ENCODE measurements at places on chromosomes 4 and X.

DNA sequence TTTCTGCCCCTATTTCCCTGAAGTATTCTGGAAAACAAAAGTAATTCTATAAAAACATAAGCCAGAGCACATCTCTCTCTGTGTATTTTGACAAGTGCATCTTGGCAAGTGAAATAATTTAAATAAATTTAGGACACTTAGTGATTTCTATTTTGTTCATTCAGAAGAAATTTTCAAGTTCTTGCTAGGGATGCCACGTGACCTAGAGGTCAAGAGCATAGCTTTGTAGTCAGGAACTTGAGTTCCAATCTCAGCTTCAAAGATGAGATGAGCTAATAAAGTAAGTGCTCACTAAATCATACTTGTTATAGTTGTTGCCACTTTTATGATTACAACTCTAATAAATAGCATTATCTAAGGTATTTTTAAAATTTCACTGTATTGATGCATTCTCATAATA is 13.8 kb downstream of the KDR start:
- DNase-seq = no peak

GRCh38 chr4:91171217-91171616 is 1044.0 kb downstream of the CCSER1 start:
- no peak for DNase-seq

DNA sequence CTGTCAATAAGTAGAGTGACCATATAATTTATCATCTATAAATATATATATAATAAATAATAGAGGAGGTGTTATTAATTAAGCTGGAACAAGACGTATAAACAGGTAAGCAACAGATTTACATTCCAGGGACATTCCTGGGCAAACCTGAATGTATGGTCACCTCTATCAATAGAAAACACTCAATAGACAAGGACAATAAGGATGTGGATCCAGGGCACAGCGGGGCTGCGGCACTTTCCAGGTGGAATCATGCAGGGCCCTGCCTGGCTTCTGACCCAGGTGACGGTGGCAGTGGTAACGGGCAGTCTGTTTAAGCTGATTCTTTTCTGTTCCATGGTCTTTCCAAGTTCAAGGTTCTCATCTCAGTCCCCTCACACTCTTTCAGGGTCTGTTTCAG is 22.5 kb downstream of the ENPEP start:
- no peak for DNase-seq

DNA sequence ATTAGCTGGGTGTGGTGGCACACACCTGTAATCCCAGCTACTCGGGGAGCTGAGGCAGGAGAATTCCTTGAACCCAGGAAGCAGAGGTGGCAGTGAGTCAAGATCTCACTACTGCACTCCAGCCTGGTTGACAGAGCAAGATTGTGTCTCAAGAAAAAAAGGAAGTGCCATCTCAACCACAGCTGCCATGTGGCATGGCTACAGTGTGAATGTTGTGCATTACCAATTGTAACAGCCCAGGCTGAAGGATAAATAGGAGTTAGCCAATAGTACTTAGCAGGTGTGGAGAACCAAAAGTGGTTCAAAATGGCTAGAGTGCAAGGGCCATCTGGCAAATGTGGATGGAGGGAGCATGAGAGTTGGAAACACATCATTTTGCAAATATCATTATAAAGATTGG is 28.9 kb downstream of the SLC25A5 start:
- no peak for DNase-seq

GRCh38 chrX:123236859-123237258 is 52.8 kb downstream of the GRIA3 start:
- no peak for DNase-seq

- peak; percentile 8 for DNase-seq
Measured at GRCh38 chr4:144288011-144288903, 147.7 kb upstream of the GYPA start.

GRCh38 chr4:114085611-114086345 is 106.3 kb upstream of the ARSJ start:
- DNase-seq = no peak

GRCh38 chrX:40176351-40177116 is 78.8 kb upstream of the BCOR start:
- no peak for DNase-seq

- no peak for DNase-seq
Measured at GRCh38 chr4:79454656-79455055, 46.6 kb upstream of the GK2 start.

DNA sequence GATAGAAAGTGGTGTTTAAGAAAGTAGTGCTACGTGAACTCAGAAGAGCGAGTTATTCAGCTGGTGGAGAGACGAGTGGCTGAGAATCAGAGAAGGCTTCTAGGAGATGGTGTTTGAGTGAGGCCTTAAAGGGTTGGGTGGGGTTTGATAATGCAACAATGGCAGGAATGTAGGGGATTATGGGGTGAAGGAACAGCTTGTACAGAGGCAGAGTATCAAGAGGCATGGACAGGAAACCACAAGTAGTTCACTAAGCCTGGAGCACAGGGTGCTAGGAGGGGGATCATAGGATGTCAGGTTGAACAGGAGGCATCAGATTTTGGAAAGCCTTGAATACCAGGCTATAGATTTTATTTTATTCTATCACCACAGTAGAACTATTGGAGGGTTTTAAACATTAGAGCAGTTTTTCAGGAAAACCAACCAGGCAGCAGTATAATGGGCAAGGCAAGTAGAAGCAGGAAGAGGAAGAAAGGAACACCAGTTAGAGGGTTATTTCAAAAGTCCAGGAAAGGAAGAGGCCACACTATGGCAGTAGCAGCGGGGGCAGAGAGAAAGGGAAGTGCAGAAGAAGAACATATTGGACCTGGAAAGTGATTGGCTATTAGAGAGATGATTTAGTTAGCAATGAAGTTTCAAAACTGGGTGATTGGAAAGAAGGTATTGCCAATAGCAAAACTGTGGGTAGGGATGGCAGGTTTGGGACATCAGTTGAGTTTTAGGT is 99.2 kb downstream of the DOCK11 start:
- DNase-seq = no peak

DNA sequence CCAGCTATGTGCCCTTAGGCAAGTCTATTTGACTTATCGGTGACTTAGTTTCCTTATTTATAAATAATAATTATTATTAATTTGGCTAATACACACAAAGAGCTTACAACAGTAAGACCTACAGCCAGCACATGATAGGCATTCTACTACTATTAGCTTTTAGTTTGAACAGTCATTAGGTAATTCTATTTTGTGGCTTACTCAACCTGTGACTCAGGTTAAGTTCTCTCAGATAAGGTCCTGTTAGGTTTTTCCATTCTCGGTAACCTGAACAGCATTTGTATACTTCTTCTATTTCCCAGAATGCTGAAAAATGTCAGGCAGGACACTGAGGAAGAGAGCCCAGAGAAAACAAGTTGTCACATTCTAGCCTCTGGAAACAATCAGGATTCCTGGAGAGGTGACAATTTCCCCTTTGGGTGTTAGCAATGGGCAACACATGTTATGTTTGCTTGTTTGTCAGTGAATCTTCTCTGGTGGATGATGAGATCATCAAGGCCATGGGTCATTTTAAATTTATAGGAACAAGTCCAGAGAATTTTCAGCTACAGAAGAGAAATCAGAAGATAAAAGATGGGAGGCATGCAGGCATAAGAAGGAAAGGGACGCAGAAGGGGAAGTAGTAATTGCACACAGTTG is 2144.7 kb downstream of the PCDH7 start:
- DNase-seq = no peak

DNA sequence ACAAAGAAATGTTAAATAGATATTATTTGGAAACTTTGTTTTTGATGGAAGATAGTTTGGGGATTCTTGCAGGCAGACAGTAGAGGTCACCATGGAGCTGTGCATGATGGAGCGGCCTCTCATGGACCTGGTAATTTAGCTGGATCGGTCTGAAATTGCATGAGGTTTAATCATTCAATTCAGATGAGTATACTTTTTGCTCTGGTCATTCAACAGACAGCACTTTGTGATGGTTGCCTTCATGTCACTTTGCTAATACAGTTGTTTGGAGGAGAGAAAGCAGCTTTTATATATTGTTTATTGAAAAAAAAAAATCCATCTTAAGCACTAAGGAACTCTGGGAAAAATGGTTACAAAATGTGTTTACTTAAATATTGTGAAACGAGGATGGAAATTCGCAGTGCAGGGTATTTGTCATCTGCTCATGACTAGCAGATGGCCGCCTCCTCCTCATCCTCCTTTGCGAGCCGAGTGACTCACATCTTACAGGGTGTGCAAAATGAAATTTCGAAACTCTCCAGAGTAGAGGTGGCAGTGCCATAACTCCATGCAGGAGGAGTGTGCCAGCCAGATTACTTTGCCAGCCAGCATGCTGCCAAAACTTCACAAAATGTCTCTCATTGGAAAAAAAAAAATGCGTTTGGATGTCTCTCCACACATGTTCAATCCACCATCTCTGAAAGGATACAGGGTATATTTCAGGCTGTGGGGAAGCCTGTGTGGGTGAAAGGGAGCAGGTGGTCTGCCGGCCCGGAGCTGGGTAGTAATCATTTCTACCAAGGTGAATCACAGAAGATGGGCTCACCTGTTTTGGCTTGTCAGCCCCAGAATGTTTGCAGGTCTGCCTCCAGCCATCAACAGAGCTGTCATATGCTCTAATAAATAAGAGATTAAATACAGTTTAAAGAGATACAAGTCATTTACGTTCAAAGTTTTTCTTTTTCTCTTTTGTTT is 314.9 kb upstream of the DIPK2B start:
- DNase-seq = no peak

DNA sequence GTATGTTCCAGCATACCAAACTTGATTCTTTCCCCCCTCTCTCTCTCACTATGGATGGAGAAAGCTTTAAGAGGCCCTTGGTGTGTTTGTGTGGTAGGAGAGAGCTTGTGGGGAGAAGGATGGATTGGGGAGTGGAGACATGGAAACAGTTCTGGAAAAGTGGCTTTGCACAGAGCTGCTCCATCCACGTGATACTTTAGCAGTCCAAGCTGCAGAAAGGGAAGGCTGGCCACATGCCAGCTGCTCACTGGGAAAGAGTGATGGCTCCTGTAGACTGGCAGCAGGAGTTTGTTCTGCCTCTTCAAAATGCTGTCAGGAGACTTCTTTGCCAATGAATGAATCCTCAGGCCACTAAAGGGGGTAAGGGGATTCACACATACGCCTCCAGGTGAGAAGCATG is 21.7 kb upstream of the SEC24B start:
- DNase-seq = no peak

GRCh38 chr4:32551943-32552342 is 1831.8 kb downstream of the PCDH7 start:
- no peak for DNase-seq

- no peak for DNase-seq
Measured at GRCh38 chrX:132394591-132394990, 94.2 kb downstream of the MBNL3 start.

GRCh38 chr4:163651761-163652160 is 157.3 kb downstream of the TMA16 start:
- DNase-seq = no peak

DNA sequence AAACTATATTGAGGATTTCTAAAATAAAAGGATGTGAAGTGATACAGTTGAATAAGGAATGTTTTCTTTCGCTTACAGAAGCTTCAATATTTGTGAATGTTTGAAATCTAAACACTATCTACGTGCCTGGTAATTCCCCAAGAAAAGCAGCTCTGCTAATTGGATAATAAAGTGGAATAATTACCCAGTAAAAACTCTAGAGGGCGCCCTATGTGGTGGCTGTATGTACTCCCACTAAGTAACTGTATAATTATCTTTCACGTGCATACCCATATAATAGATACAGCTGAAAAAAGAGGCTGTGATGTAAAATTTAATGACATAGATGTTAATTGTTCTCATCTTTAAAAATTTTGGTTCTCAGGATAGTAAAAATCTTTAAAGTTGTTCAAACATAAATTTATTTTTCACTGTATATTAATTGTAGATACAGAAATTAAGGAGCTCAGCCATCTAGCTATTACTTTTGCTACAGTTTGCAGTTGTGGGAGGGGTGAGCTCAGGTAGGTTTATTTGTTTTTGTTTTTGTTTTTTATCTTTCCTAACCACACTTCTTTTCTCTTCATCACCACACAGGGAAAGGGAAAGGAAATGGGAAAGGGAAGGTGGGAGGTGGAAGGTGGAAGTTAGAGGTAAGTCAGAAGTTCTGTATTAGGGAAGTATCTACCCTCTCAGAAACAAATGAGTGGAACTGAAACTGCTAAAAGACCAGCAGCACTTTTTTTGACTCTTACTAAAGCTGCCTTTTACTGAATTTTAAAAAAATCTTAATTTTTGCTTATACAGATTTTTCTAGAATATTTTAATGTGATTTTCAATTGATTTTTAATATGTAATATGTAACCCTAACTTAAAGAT is 151.7 kb upstream of the RPS6KA6 start:
- no peak for DNase-seq

- DNase-seq = no peak
Measured at GRCh38 chrX:115449742-115450141, 111.2 kb upstream of the PLS3 start.

DNA sequence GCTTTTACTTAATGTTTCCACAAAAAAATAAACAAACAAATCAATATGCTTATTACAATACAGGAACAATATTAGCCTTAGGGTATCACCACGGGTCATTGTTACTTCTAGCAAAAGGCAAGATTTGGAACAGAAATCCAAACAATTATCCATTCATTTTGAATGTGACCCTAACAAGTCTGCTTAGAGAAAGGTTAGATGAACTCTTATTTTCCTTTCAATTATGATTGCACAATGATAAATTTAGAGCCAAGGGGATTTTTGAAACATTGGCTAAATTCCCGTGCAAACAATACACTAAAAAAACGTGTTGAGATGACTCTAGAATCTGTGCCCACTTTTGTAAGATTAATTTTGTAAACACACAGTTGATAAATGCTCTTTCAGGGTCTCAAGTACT is 474.7 kb downstream of the PCDH7 start:
- no peak for DNase-seq

- no peak for DNase-seq
Measured at GRCh38 chrX:12685541-12685940, 105.7 kb upstream of the PRPS2 start.

- no peak for DNase-seq
Measured at GRCh38 chrX:110004731-110005369, 1.9 kb downstream of the TMEM164 start.

- no peak for DNase-seq
Measured at GRCh38 chr4:48175806-48176205, 41.8 kb upstream of the TXK start.

GRCh38 chr4:172727631-172728030 is 441.0 kb upstream of the GALNT7 start:
- no peak for DNase-seq

All from D721Med (cell line).